ENCODE measurements at places on chromosomes 2 and 18.

DNA sequence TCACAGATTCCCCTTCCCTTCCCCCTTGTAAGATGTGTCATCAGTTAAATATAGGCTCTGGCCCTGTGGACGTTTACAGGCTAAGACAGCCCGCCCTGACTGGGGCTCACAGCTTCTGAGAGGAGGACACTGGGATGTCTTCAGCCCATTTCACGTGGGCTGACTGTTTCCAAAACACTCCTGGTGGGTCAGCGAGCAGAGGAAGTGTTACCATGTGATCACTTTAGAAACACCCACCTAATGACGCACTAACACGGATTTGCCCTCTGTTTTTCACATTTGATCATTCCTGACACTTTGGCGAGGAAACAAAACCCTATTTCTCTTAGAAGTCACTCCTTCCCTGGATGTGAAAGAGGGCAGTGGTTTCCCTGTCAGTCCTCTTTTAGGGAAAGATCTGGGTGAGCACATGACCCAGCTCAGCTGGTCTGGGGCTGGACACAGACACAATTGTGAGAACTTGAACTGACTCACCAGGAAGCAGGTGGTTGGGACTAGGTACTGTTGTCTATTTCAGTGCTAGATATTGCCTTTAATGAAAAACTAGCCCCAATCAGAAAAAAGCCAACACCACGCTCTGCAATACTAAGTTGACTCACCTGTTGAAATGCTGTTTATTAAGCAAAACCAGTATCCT lies 38.8 kb downstream of the BMP10 start:
- no peaks in the 10 kb centered on the region for H3K27me3 ChIP-seq
- peak; percentile 78 for DNase-seq
- peaks cover 46% of the 10 kb centered on the region for H3K4me1 ChIP-seq
- no peak overlapping the region for H3K4me3 ChIP-seq
- peak overlapping the region; percentile 80 for H3K27ac ChIP-seq
- H3K36me3 ChIP-seq = no peaks in the 10 kb centered on the region

DNA sequence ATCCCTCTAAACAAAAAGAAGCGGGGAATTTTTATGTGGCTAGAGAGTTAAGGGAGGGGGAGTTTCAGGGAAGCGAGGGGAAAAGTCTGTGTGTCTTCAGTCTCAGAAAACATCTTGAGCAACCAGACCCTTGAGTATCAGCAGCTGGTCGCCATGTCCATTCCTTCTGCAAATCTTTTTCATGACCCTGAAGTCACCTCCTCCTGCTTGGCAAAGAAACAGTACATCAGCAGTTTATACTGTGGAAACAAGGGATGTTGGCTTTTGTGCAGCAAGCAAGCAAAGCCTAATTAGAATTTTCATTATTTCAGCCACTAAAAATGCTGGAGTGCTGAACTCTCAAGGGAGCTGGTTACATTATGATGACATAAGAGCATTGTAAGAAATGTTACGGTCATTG lies 187.4 kb upstream of the SLC8A1 start:
- no peaks in the 10 kb centered on the region for H3K27me3 ChIP-seq
- no peak overlapping the region for H3K27ac ChIP-seq
- DNase-seq = no peak
- H3K36me3 ChIP-seq = no peaks in the 10 kb centered on the region
- no peak overlapping the region for H3K4me3 ChIP-seq
- H3K4me1 ChIP-seq = no peaks in the 10 kb centered on the region

- peak; percentile 69 for DNase-seq
- H3K4me3 ChIP-seq = no peak overlapping the region
- H3K27ac ChIP-seq = peak overlapping the region; percentile 59
- peaks cover 28% of the 10 kb centered on the region for H3K4me1 ChIP-seq
- no peaks in the 10 kb centered on the region for H3K36me3 ChIP-seq
These were observed 155.1 kb upstream of the LMAN1 start for GRCh38 chr18:59514203-59514602.

DNA sequence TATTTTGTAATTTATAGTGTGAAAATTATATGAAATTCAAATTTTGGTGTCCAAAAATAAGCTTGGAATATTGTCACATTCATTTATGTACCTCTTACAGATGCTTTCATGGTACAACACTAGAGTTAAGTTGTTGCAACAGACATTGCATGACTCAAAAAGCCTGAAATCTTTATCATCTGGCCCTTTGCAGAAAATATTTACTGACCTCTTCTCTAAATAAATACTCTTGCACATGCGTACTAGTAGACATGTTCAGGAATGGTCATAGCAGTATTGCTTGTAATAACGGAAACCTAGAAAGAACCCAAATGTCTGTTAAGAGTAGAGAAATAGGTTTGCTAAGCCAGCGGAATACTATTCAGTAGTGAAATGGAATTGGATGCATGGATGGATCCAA lies 60.4 kb downstream of the GALNT1 start:
- no peak overlapping the region for H3K4me3 ChIP-seq
- no peak overlapping the region for H3K27ac ChIP-seq
- DNase-seq = no peak

- no peak for DNase-seq
- no peak overlapping the region for H3K27ac ChIP-seq
- peaks cover 19% of the 10 kb centered on the region for H3K36me3 ChIP-seq
- no peaks in the 10 kb centered on the region for H3K27me3 ChIP-seq
- no peak overlapping the region for H3K4me3 ChIP-seq
- peaks cover 9% of the 10 kb centered on the region for H3K4me1 ChIP-seq
These were observed 25.8 kb downstream of the DNAJC27 start for GRCh38 chr2:24945907-24946306.

- no peaks in the 10 kb centered on the region for H3K36me3 ChIP-seq
- H3K4me1 ChIP-seq = peaks cover 14% of the 10 kb centered on the region
- H3K27me3 ChIP-seq = no peaks in the 10 kb centered on the region
- H3K27ac ChIP-seq = no peak overlapping the region
- no peak for DNase-seq
- no peak overlapping the region for H3K4me3 ChIP-seq
These were observed 3.2 kb downstream of the CYP27A1 start for GRCh38 chr2:218785103-218785502.

GRCh38 chr2:122451040-122451439 lies 695.6 kb downstream of the TSN start:
- H3K4me3 ChIP-seq = no peak overlapping the region
- H3K27ac ChIP-seq = no peak overlapping the region
- no peaks in the 10 kb centered on the region for H3K4me1 ChIP-seq
- no peaks in the 10 kb centered on the region for H3K36me3 ChIP-seq

- no peaks in the 10 kb centered on the region for H3K36me3 ChIP-seq
- no peak overlapping the region for H3K4me3 ChIP-seq
- H3K27ac ChIP-seq = peak overlapping the region; percentile 23
- no peaks in the 10 kb centered on the region for H3K27me3 ChIP-seq
These were observed 106.5 kb upstream of the COL5A2 start for GRCh38 chr2:189285962-189286645.

DNA sequence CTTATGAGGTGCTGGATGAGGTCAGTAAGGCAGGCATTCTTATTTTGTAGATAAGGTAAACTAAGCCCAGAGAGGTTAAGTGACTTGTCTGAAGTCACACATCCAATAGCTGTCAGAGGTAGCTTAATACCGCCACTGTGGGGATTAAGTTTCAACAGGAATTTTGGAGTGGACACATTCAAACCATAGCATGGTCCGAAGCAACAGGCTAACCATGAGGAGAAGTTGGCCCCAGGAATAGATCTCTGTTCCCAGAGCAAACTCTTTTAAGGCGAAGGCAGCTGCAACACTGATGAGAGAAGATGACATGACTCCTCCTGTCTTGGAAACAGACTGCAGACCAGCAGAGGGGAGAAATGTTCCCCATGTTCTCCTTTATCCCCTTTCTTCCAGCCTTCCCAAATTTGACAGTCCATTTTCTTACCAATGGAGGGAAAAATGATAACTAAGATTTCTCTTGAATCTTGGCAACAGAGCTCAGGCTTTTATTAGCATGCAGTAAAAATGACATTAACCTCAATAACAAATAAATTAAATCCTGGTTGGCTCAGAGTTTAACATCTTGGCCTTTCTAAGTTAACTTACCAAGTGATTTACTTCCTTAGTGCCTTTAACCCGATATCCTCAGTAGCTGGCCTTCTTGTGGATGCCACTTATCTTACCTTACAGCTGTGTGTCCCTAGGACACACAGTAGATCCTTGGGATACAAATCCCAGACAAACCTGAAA lies 67.9 kb upstream of the STPG4 start:
- no peaks in the 10 kb centered on the region for H3K36me3 ChIP-seq
- H3K4me3 ChIP-seq = no peak overlapping the region
- DNase-seq = no peak

- no peaks in the 10 kb centered on the region for H3K36me3 ChIP-seq
- no peak for DNase-seq
- H3K4me1 ChIP-seq = no peaks in the 10 kb centered on the region
These were observed 23.9 kb downstream of the SP5 start for GRCh38 chr2:170739048-170739447.

- H3K27ac ChIP-seq = no peak overlapping the region
- no peak for DNase-seq
- H3K4me1 ChIP-seq = peaks cover 16% of the 10 kb centered on the region
- no peaks in the 10 kb centered on the region for H3K36me3 ChIP-seq
- H3K4me3 ChIP-seq = no peak overlapping the region
- H3K27me3 ChIP-seq = no peaks in the 10 kb centered on the region
These were observed 15.8 kb downstream of the DGKD start for GRCh38 chr2:233369897-233370685.

Data from heart right ventricle (tissue), 16 donors.